ENCODE measurements at places on chromosomes 1 and 21.

- no peak for DNase-seq
These were observed 23.1 kb upstream of the USP25 start for GRCh38 chr21:15706696-15707095.

GRCh38 chr1:2612591-2613365 lies 20.0 kb downstream of the MMEL1 start:
- DNase-seq = no peak

DNA sequence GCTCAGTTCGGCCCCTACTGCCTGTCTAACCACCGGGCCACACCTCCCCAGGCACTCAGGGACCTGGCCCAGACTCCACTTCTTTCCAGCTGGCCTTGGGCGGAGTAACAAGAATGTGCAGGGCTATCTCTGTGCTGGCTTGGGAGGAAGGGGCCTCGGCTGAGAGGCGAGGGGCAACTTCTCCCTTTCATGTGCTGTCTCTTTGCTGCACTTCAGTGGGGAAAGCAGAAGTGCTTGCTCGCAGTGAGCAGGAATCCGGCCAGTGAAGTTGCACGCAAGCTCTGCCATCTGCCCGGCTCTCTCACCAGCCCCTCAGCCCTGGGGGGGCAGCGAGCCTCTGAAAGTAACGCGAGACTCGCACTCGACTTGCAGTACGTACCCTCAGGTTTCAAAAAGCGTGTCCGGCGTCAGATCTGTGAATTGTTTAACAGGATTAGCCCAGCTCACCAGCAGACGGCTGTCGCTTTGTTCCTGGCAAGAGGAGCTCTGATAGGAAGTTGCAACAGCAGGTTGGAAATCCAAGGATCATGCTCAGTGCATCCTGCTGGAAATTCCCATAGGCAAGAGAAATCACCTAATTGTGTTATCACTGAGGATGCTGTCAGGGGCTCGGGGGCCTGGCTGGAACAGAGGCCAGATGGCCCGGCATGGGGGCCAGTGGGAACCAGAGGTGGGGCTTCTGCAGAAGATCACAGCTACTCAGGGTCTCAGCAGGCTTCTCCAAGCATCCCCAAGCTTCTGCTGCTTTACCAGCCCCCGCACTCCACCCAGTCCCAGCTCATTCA lies 221.1 kb downstream of the NPHP4 start:
- DNase-seq = no peak

- no peak for DNase-seq
These were observed 153.4 kb downstream of the PIGK start for GRCh38 chr1:77065693-77066342.

- no peak for DNase-seq
These were observed 353.4 kb upstream of the NEGR1 start for GRCh38 chr1:72635719-72636118.

DNA sequence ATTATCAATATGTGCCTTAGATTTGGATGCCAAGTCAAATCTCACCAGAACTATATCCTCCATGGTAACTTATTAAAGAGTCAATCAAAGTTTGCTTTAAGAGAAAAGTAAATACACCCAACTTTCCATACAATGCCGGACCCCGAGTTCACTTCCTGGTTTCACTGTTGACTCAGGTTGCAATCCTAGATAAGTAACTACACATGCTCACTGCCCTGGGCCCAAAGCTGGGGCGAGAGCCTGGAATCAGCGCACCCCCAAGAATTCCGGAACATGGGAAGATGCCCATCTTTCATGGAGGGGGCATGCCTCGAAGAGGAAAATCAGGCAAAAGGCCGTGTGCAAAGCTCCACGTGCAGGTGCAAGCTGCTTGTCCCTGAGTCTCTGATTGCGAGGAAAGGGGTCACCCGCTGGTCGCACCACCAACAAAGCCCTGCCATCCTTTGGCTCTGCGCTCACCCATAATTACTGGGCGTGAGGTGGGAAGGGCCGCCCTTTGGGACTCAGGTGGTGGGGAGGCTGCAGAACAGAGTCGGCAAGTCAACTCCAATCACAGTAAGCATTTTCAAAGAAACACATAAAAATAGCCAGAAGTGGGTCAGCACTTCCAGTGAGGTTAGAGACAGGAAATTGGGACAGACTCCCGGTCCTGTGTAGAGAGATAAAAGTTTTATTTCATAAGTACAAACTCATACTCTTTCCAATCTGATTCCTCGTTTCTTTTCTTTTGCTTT lies 167.7 kb downstream of the TOMM20 start:
- DNase-seq = no peak

DNA sequence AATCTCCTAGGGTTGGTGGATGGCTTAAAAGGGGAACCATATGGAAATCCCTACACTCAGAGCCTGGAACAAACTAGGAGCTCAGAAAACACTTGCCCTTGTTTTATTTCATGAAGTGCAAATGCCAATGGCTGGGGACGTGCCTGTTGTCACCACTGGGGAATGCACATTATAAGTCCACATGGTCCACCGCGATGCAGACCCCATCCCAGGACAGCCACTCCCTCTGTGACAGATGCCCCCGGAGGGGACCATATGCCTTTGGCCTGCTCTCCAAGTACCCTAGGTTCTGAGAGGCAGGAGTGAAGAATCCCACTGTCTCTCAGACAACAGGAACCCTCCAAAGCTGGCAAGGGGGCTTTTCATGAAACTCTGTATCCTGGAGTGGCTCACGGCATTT lies 42.3 kb downstream of the LRP8 start:
- no peak for DNase-seq

- no peak for DNase-seq
These were observed 126.8 kb downstream of the RGS21 start for GRCh38 chr1:192443616-192444015.

GRCh38 chr1:40844887-40845878 lies 17.0 kb downstream of the CITED4 start:
- no peak for DNase-seq

DNA sequence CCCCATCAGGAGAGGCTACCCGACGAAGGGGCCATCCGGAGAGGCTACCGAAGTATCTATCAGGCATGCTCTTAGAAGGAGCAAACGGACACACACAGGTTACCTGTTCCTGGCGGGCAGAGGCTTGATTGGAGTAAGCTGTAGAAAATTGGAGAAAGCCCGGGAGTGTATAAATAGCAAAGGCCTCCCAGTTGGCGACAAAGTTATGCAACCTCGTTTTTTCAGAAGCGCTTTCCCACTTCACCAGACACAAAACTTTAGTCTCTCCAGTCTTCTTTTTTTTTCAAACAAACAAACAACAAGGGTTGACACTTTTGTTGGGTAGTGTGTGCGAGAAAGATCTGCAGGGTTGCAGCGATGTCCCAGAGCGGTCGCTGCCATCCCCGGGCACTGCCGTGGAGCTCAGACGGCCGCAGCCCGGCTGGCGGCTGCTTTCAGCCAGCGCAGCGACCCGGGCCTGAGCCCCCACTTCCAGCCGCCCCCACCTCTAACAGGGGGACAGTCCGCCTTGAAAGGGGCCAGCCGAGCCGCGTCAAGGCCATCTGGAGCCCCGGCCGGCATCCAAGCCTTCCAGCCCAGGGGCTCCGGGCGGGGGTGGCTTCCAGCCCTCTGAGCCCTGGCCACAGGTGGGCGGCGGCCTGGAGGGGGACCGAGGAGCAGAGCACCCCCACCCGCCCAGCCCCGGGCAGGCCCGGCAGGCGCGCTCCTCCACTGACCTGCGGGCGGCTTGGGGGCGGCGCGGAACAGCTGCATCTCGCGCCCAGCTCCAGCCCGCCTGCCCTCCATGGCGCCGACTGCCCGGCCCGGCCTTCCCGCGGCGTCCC lies 616 bp downstream of the MCOLN3 start:
- DNase-seq = no peak

- no peak for DNase-seq
These were observed 18.3 kb downstream of the CLIC6 start for GRCh38 chr21:34687065-34687464.

DNA sequence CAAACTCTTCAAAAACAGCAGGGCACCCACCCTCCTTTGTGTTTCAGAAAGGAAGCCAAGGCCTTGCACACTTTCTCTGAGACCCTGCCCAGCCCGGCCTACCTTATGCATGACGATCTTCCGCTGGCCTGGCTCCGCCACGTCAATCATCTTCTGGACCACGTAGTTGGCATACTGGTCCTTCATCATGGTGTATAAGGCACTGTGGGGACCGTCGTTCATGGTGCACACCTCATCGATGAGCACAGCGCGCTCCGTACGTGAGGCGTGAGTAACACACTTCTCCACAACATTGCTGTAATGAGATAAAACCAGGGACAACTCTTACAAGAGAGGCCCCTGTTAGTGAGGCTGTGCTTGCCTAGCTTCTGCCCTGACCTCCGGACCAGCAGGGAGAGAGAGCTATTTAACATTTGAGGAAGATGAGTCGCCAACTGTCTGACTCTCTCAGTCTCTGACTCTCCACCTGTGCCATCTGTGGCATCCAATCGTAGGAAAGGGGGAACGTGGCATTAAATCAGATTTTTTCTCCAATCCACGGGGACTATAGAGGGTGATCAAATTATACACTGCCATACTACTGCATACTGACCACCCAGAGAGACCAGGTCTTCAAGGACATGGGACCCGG lies 28.1 kb upstream of the SDC3 start:
- DNase-seq = no peak

- no peak for DNase-seq
These were observed 420.1 kb downstream of the DISC1 start for GRCh38 chr1:232046451-232047306.
